ENCODE measurements at places on chromosomes 16 and 17. TPM values are rescaled to one million over a fixed set of nuclear protein-coding genes. Genes with fewer than 3 reads are reported as not detected.

The KIF1C gene
- 12.2 TPM for total RNA-seq

The FBXL16 gene
- total RNA-seq = 11.0 TPM

The CBFA2T3 gene
- 1.6 TPM for total RNA-seq

DNA sequence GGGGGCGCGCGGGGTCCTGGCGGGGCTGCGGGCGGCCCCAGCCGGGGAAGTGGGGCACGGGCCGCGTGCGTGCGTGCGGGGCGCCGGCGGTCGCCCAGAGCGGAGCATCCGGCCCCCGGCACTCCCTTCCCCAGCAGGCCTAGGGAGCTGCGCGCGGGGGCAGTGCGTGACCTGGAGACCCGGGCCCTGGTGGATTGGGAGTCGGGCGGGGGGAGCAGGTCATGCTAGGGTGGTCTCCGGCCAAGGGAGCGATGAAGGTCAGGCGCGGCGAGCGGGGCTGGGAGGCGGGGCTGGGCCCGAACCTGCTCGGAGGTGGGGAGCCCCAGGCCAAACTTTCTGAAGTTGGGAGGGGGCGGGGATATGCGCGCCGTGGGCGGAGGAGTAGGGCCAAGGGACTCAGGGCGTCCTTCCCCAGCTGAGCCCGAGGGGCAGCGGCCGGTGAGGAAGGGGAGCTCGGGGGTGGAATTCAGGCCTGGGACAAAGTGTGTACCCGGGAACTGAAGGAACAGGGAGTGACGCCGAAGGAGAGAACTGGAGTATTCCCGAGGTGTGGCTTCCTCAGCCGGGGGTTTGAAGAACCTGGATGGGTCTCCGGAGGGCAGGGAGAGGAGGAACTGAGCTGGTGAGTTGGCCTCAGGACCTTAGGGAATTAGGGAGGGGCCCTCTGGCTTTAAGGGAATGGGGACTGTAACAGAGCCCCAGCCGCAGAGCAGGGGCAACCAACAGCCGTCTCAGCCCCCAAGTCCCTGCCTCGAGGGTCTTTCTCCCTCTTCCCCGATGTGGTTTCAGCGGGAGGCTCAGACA is 589 bp downstream of the XYLT2 start:
- no peak for DNase-seq

GRCh38 chr16:67764158-67764667 is 42.1 kb downstream of the RANBP10 start:
- no peak for DNase-seq

DNA sequence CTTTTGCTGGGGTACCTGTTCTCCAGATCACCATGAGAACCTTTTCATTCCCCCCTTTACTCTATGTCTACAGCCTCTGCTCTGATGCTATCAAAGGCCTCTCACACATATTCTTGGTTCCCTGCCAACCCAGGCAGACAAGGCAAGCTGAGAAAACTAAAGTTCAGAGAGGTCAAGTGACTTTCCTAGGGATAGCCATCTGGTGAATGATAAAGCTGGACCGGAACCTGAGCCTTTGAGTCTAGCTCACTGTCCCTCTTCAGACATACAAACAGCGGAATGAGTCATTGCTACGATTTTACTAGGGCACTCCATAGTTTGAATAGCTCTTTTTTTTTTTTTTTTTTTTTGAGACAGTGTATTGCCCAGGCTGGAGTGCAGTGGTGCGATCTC is 73.3 kb downstream of the XYLT1 start:
- DNase-seq = no peak

GRCh38 chr17:63024716-63025115 is 58.7 kb downstream of the TANC2 start:
- no peak for DNase-seq

GRCh38 chr17:81218991-81219390 is 3.8 kb downstream of the CEP131 start:
- no peak for DNase-seq

- DNase-seq = no peak
Measured at GRCh38 chr17:77737442-77738265, 220.8 kb upstream of the TNRC6C start.

DNA sequence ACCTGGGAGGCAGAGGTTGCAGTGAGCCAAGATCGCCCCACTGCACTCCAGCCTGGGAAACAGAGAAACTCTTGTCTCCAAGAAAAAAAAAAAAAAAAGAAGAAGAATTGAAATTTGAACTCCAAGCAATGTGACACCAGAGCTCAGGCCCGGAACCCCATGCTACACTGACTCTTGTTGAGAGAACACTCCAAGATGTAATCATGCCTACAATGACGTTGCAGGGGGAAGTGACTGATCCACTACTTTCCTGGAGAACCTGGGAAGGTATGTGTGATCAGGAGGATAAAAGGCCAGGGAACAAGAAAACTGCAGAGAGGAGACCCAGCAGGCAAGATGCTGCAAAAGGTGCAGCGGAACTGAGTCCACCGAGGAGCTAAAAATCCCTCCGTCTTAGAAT is 57.9 kb downstream of the ADCY9 start:
- DNase-seq = no peak

DNA sequence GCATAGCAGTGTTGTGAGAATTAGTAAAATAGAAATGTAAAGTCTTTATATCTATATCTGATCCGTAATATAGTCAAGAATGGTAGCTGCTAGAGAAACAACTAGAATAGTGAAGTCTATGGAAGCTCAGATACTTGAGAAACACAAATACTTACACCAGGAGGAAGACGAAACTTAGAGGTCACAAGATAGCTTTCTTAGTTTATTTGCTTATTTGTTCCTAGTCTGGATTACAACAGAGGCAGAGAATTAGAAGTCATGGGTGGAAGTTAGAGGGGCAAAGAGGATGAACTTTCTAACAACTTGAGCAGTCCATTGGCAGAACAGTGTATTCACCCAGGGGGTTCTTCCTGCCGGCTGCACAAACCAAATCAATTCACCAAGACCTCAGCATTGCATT is 13.9 kb downstream of the GNGT2 start:
- no peak for DNase-seq

Data from CD4-positive, alpha-beta T cell (primary cell).